ENCODE measurements at places on chromosomes 11 and 22.

- no peak for DNase-seq
Measured at GRCh38 chr11:83611600-83611999, 325.4 kb upstream of the CCDC90B start.

DNA sequence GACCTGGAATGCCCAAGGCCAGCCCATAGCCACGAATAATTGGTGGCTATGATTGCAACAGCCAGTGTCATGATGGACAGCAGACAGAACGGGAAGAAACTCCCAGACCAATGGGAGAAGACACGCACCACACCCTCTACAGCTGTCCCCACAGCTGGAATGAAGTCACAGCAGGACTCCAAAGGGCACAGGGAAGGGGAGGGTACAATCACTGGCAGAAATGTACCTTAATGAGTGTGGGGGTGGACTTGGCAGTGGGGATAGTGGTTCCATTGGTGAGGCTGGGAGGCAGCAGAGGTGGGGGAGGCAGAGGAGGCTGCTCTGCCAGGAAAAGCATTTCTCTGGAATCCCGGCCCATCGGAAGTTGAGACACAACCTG, 52.9 kb downstream of the SGSM3 start:
- no peak for DNase-seq

DNA sequence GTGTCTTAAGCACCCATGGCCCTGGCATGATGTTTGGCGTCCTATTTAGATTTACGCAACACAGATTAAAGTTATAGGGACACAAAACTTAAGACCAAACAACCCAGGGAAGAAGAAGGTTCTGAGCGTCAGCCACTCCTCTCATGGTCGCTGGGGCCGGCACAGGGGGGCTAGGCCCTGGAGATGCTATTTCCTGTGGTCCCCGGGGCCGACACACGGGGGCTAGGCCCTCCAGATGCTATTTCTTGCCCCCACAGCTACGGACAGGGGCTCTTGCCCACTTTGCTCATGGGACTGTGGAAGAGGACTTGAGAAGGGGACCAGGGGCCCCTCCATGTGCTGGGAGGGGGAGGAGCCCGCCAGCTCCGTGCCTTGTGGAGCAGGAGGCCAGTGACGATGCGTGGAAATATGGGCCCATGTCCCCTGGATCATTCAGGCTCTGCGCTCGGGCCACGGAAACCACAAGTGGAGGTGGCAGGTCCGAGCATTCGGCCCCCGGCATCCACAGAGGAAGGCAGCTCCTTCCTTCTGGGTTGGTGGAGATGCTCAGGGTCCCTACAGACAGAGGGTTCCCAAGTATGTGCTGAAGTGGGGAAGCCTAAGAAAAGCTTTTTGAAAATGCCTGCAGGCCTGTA, 711.1 kb downstream of the BRD1 start:
- DNase-seq: no peak

DNA sequence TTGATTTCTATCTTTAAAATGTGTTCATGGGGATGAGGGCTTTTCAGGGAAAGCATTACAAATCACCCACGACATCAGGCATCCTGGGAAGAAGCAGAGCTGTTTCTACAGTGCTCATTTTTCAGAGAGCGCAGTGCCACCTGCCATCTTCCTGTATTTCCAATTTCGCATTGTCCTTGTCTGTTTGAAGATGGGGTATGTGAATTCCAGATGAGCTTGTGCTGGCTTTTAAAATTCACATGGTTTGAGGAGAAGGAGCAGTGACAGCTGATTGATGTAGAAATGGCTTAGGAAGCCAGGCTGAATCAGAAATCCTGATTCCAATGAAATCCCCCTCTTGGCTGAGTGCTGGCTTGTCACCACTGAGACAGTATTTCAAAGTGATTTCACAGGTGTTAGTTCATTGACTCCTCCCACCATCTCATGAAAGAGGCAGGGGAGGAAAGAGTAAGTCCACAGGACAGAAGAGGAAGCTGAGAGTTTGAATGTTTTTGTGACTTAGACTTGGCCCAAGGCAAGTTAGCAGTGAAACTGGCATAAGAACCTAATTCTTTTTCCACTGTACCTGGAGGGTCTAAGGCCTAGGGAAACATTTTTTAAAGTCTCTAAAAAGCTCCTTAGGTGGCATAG, 344.6 kb upstream of the C11orf87 start:
- DNase-seq: no peak

DNA sequence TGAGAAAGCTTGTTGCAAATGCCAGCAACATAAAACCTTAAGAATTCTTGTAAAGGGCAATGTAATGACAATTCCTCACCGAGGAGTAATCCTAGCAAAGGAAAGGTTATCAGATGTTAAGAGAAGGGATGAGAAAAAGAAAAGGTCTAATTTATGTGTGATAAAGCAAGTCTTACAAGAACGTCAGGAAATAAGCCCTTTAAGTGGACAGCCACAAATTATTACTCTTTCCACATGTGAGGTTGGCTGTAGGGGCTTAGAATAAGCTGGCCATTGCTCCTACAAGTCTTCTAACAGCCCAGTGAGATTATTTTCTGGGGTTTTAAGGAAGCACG, 9.3 kb downstream of the LAYN start:
- no peak for DNase-seq

DNA sequence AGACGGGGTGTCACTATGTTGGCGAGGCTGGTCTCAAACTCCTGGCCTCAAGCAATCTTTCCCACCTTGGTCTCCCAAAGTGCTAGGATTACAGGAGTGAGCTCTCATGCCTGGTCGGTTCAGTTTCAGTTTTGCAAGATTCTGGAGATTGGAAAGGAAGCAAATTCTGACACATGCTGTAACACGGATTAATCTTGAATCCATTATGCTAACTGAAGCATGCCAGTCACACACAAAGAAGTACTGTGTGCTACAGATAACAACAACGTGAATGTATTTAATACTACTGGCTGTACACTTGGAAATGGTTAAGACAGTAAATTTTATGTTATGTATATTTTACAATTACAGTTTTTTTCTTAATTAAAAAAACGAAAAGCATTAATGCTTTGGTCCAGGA, 107.6 kb downstream of the MED15 start:
- DNase-seq: no peak

DNA sequence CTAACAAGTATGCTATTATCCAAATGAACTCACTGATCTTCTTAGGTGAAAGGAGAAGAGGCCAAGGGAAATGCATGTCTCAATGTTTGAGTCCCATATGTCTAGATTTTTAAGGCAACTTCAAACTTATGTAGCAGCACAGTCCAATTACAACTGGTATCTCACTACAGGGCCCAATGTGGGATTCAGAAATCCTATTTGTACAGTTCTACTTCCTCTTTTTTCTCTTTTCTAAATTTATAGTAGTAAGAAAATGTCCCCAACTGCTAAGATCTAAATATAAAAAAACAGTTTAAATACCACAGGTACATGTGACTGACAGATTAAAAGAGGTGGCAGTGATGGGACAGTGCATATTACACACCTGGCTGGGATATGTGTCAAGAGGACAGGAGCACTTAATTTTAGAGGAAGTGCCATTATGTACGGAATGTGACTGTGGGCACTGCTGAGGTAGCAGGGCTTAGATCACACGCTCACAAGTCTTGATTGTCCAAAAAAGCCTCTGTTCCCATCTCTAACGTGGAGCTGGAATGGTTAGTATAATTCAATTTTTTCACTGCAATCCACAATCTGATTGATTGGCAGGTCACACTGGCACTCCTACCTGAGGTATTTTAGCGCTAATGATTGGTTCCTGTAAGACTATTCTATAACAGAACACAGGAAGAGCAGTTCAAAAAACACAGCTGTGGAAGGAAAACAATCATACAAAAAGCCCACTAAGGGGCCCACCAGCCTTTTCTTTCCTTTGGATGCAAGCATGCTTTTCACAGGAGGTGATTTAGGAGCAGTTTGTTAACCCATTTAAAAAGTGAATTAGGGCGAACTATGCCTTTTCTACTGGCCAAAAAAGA, 34.6 kb downstream of the APOL5 start:
- no peak for DNase-seq

Data from stimulated activated CD4-positive, alpha-beta T cell treated with anti-CD3 and anti-CD28 coated beads, Interleukin-1b, Interleukin-23, amount 100 ng/mL, for 4 hours (primary cell).